ENCODE measurements at places on chromosomes 7 and 10.

- DNase-seq: no peak
Observed at GRCh38 chr10:72328045-72328828, 26.5 kb downstream of the DNAJB12 start.

DNA sequence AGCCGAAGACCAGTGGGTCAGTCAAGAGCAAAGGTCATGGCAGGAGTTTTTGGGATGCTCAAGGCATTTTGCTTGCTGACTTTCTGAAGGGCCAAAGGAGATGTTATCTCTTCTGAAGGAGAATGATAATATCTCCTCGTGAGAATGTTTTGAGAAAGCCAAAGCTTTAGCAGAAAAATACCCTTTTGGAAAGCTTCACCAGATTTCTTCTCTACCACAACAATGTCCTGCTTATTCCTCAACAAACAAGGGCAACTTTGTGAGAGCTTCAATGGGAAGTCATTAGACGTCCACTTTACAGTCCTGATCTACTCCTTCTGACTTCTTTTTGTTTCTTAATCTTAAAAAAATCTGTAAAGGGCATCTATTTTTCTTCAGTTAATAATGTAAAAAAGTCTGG, 132.8 kb upstream of the DNAJB12 start:
- DNase-seq: no peak

DNA sequence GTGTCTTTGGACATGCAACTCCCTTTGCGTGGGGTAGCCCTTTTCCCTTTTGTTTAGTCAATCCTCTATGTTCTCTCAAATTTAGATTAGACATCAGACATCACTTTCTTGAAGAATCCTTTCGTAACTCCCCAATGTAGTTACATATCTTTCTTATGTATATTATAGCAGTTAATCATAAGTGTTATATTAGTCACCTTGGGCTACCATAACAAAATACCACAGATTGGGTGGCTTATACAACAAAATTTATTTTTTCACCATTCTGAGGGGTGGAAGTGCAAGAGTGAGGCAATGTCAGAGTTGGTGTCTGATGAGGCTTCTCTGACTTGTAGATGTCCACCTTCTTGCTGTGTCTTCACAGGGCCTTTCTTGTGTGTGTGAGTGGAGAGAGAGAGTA, 105.7 kb downstream of the PHTF2 start:
- no peak for DNase-seq

GRCh38 chr7:149422162-149422913, 38.5 kb downstream of the ZNF777 start:
- DNase-seq: peak; percentile 70

DNA sequence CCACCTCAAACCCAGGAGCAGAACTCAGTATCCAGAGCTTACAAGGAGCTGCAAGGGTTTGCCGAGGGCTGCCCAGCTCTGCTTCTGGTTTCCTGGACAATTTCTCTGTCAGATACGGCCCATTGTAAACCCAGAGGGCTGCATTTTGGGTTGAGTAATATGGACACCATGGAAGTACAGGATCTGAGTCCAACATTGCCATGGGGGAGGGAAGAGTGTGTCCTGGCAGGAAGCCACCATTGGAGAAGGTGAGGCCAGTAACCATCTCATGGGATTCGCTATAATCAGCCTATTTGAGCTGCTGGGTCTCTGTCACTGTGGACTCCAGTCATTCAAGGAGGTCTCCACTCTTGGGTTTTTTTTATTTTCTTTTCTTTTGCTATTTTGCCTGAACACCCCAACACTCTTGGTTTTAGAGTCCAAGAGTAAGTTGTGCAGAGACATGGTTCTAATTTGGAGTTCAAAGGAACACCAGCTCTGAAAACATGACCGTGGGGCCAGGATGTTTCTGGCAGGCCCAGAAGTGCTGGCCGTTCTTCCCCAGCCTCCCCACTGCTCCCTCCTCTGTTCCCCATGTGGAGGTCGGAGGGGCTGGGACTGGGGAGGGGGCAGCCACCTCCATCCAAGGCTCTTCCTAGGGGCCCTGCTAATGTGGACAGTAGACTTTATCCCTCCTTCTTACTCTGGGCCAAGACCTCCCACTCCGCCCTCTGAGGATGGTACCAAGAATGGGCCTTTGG, 46.2 kb downstream of the CHST3 start:
- no peak for DNase-seq

GRCh38 chr10:97080051-97080776, 105.5 kb downstream of the SLIT1 start:
- no peak for DNase-seq

- DNase-seq: no peak
Observed at GRCh38 chr10:93461807-93462178, 20.3 kb downstream of the MYOF start.

DNA sequence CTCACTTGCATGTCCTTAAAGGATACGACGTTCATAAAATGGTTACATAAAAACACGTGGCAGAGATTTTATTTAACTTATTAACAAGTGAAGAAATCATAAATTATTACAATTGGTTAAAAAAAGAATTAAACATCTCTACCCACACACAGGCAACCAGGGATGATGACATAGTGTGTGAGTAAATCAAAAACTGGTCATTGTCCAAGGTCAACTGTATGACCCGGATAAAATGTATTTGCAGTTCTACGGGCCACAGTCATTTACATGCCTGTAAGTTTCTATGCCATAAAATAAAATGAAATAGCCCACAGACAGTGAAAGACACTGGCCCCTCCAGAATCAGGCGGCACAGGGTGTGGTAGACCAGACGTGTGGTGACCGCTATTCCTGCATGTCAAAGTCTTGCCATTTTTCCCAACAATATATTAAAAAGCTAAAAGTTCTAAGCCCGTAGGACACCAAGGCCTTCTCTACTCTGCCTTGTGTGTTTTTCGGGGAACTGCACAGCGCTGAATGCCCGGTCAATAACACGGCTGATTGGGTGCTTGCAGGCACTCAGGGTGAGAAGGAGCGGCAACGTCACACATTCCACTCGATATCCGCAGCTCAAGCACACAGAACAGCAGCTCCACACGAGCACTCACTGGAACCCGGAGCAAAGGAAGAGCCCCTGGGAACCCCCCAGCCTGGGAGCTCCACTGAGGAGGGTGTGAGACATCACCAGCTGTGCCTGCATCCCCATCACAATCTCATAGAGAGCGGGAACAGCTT, 143.3 kb upstream of the PPP2R2D start:
- DNase-seq: no peak

DNA sequence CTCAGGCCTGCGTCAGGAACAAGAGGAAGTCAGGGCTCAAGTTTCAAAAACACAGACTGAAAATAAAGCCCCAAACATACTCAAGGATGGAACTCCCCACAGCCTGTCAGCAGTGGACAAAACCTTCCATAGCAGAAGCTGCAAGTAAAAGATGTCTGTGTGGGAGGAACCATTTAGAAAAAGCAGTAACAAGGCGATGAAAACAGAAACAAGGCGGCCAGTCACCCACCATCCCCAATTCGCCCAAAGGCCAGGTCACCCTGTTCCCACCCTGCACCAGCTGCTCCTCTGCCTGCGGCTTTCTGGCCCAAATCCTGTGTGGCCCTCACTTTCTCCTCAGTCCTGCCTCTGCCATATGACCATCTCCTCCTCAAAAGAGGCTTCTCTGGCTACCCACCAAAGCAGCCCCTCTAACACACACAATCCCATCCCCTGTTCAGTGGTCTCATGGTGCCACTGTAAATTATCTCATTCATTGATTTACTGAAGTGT, 27.8 kb downstream of the KCNMA1 start:
- no peak for DNase-seq

DNA sequence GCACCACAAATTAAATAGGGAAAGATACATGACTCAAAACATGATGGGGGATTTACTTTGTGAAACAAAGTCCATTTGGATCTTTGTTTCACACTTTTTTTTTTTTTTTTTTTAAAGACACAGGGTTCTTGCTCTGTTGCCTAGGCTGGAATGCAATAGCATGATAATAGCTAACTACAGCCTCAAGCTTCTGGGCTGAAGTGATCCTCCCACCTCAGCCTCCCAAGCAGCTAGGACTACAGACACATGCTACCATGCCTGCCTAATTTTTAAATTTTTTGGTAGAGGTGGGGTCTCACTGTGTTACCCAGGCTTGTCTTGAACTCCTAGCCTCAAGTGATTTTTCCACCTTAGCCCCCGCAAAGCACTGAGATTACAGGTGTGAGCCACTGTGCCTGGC, 172.6 kb upstream of the KLF14 start:
- DNase-seq: no peak

GRCh38 chr7:30683816-30684215, 1.6 kb upstream of the CRHR2 start:
- DNase-seq: no peak

GRCh38 chr10:28891058-28891713, 213.9 kb downstream of the BAMBI start:
- DNase-seq: no peak

- no peak for DNase-seq
Observed at GRCh38 chr7:33410266-33410665, 280.9 kb downstream of the BBS9 start.

DNA sequence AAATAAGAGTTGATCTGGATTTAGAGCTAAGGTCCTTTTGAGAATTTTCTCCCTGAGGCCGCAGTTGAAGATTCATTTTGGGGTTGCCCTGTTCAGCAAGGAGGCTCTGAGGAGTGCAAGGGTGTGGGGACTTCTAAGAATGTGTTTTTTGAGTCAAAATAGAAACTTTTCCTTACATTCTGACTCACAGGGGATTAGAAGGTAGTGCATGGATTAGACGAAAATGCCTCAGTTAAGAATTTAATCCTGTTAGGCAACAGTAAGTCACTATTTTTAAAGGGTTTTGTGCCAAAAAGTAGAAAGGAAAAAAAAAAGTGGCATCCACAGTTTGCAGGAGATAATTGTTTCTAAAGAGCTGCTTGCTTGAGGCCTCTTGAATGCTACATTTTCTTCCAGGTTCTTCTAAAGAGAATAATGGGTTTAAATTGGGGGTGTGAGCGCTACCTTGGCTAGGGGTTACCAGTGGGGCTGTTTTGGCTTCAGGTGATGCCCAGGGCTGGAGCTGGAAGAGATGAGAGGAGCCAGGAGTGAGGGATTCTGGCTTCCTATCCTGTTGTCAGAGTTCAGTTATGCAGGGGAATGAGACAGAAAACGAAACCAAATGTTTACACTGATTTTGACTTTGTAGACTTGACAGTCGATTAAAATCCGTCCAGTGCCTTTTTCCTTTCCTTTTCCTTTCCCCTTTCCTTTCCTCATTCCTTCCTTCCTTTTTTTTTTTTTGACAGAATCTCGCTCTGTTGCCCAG, 52.9 kb downstream of the BAMBI start:
- no peak for DNase-seq

GRCh38 chr10:97512993-97513392, 14.3 kb downstream of the UBTD1 start:
- no peak for DNase-seq

DNA sequence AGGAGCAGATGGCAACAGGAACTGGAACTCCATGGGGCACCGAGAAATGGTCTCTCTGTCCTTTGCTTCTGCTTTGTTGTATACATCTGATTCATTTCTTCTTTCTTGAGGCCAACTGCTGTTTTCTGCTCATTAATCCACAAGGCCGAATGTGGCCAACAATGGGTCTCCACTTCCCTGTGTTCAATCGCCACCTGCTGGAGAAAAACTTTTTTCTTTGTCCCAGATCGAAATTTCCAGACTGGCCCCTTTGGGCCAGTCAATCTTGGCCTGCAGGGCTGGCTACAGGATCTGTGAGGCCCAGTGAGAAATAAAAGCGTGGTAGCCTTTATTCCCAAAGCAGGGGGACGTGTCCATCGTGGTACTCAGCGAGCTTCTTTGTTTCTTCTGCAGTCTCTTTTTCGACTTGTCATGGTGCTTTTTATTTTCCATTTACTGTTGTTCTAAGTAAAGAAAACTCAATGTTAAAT, 58.8 kb downstream of the PARP12 start:
- no peak for DNase-seq

- no peak for DNase-seq
Observed at GRCh38 chr10:13969118-13969791, 361.5 kb downstream of the FRMD4A start.

- no peak for DNase-seq
Observed at GRCh38 chr10:124175701-124176348, 82.4 kb upstream of the CHST15 start.

- no peak for DNase-seq
Observed at GRCh38 chr7:110621289-110621688, 469.6 kb upstream of the LRRN3 start.

DNA sequence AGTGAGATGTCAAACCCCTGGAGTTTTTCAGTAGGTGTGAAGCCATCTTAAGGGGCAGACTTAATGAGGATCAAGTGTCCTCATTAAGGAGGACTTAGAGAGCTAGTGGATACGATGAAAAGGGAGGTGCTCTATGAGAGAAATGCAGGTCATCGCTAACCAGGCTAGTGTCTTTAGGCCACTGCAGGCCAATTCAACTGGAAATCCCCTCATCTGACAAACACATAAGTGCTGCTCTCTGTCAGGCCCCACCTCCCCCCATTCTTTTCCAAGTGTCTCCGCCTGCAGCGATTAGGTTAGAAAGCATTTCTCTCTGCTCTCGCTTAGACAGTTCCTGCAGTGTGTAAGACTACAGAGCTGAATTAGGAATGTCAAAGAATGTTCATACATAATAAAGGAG, 33.7 kb downstream of the RBM28 start:
- no peak for DNase-seq

GRCh38 chr7:107926481-107926880, 35.5 kb downstream of the DLD start:
- DNase-seq: no peak

DNA sequence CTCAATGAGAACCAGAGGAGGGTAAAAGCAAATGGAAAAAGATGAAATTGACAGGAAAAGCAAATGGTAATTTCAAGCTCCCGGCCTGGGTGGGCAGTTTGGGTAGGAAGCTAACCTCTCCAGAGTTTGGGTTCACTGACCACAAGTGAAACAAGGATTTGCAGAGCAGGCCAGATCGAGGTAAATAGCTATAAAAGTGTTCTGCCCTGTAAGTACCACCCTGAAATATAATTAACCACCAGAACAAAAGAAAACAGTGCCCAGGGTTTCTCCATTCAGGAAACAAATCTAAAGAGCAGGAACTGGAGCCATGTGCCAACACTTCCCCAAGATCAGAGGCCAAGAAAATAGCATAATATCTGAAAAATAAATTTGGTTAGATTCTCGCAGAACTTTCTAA, 276.7 kb upstream of the MEOX2 start:
- no peak for DNase-seq

GRCh38 chr10:51501396-51501795, 198.0 kb downstream of the CSTF2T start:
- no peak for DNase-seq

DNA sequence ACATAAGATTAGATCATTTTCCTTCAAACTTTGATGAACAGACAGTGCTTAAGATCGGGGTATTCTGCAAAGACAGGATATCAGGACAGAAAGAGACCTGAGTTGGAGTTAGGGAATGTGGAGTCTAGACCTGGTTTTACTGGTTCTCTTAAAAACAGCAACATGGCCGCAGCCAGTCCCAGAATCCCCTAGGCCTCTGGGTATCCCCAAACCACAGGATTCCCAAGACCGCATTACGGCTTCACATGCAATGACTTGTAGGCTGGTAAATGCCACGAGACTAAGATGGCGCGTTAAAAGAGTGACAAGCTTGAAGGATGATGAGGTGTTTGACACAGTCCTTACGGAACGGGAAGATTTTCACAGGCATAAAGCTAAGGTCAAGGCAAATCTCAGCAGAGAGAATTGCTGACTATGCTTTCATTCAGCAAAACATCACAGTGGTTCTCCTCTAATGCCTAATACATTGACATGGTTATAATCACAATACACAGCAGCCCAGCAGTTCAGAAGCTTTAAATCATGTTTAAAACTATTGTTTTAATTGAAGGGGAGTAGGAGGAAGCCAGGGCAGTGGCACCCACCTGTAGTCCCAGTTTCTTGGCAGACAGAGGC, 32.9 kb downstream of the MPP7 start:
- DNase-seq: no peak

Measured in activated CD4-positive, CD25-positive, alpha-beta regulatory T cell (primary cell).